NCI-H2081 (cell line): ENCODE measurements at places on chromosomes 16 and 17.
A peak's percentile ranks its signal among the peaks of the same experiment; 100 is the strongest.

DNA sequence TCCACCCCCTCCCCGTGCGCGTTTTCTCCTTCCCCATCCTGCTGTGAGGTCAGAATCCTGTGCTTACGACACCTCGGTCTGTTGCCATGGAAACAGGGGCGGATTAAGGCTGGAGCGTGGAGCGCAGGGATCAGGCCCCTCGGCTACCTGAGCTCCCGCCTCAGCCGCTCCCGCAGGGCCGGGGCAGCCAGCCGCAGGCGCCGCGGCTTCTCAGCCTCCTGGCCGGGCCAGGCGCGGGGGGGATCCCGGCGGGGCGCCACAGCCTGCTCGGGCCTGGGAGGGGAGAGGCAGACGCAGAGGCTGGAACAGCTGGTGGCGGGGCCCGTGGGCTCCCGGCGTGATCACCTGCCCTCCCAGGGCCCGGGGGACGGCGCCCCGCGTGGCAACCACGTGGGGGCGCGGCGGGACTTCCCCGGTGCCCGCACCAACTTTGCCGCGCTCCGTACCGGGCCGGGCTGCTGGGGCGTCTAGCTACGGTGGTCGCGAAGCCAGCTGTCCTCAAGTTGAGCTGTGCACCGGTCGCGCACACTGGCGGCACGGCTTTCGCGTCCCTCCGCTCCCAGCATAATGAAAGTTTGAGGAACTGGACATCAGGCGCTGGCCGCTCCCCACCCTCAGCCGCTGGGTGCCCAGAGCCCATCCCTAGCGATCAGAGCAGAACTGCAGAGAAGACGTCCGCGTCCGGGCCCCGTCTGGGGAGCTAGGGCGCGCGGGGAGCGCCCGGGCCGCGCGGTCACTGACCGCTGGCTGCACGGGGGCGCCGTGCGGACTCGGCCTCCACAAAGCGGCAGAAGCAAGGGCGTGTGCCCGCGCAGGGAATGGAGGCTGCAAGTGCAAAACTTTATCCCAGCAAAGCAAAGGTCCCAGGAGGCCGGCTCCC is 1.2 kb downstream of the RTN4RL1 start:
- no peak for DNase-seq

GRCh38 chr17:21676281-21677111 is 15.8 kb upstream of the KCNJ18 start:
- DNase-seq = no peak

DNA sequence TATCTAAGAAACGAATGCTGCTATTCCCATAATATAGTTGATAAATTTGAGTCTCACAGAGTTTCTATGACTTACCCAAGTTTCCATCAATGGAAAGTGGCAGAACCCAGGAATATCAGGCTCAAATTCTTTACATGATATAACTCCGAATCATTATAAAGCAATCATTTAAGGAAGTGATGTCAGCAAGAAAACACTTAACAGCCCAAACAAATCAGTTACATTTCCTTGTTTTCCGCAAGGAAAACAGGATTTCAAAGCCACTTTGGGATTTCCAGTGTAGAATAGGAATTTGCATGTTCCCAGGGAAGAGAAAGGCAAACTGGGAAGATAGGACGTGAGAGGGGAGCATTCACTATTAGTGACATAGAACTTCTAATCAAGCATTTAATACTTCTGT is 311.4 kb upstream of the GOT2 start:
- DNase-seq = no peak

GRCh38 chr17:73010414-73010813 is 82.1 kb downstream of the SLC39A11 start:
- peak; percentile 53 for DNase-seq

DNA sequence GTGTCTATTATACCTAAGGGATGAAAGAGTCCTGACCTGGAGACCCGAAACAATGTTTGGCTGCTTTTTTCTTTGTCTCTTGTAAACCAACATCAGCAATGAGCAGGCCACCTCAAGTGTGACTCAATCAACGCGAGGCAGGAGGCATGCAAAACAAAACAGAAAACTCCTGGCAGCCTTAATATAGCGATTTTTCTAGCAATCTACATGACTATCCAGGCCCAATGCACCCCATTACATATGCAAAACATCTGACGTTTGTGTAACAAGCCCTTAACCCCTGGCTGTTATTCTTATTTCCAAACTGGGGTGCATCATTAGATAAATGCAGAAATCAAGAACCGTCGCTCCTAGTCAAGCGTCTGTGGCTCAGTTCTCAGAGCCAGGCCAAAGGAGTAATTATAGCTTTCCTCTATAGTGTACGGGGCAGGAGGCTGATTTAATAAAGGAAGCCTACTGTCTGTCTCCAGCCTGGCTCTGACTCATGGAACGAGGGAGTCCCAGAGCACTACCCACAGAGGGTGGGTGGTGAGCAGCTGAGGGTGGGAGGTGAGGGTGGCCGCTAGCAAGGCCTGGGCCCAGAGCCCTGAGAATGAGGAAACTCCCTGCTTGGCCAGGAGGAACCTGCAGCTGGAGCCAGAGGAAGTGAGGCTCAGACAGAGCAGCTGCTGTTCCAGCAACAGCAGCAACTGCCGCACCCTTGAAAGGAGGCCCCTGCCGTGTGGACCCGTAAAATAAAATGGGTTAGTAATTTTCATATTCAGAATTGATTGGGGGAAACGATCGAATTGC is 43.9 kb downstream of the CHD9 start:
- DNase-seq = peak; percentile 24

DNA sequence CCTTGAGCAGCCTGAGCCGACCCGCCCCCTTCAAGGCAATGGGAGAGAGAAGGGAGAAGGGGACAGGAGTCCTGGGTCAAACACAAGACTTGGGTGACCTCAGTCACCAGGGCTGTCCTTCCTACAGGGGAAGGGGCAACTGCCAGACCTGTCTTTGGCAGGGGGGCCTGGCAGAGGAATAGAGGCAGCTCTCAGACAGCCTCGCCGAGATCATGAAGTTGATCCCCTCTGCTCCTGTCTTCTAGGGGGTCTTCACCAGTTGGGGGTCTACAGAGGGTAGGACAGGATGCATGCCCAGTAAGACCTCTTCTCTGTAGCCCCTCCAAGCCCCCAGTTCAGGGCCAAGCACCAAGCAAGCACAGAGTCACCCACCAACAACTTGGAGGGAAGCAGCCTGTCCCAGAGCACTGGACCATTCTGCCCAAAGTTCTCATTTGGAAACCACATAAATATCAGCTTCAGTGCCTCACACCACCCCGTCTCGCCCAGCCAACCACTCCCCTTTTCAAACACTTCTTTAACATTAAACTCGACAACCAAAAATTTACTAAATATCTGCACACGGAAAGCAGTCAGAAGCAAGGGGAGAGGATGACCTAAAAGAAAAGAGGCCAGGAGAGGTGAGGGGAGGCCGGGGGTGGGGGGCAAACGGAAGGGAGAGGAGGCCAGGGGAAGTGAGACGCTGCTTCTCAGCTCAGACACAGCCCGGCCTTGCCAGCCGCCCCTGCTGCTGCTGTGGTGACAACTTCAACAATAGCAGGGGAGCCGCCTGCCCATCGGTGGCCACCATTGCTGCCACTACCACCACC is 7.7 kb downstream of the DOK4 start:
- no peak for DNase-seq

DNA sequence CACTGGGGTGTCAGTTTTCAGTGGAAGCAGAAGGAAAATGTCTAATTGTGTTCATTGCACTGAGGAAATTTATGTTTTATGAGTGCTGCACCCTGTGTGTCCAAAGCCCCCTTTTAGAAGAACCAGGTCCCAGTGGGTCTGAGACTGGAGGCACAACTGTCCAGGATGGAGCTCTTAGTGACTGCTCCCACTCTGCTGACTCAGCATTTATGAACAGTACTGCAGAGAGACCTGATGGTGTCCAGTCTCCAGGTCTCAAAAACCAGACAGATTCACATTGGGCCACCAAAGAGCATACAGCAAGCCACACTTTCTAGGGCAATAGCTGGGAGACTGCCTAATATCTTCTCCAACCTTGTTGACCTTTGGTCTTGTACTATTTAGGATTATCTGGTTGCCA is 321.9 kb downstream of the CBLN1 start:
- no peak for DNase-seq
